ENCODE measurements at places on chromosomes 1 and 21. TPM values are rescaled to one million over a fixed set of nuclear protein-coding genes. Genes with fewer than 3 reads are reported as not detected.

DNA sequence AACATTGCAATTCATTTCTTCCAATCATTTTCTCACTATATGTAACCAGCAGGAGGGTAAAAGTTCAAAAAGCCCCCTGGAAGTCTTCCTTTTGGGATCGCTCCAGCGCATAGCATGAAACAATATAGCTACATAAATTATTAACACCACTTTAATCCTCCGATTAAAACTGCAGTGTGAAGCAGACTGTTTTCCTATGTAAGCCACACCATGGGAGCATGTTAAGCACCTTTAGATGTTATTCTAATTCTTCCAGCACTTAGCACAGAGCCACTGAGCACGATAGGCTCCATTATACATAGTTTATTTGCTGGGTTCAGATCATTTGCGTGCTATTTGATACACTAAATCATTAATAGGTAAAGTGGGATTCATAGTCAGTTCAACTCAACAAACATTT, 18.4 kb upstream of the GADD45A start:
- DNase-seq, result no peak
- H3K27ac ChIP-seq, result no peak overlapping the region
- peaks cover 6% of the 10 kb centered on the region for H3K27me3 ChIP-seq

DNA sequence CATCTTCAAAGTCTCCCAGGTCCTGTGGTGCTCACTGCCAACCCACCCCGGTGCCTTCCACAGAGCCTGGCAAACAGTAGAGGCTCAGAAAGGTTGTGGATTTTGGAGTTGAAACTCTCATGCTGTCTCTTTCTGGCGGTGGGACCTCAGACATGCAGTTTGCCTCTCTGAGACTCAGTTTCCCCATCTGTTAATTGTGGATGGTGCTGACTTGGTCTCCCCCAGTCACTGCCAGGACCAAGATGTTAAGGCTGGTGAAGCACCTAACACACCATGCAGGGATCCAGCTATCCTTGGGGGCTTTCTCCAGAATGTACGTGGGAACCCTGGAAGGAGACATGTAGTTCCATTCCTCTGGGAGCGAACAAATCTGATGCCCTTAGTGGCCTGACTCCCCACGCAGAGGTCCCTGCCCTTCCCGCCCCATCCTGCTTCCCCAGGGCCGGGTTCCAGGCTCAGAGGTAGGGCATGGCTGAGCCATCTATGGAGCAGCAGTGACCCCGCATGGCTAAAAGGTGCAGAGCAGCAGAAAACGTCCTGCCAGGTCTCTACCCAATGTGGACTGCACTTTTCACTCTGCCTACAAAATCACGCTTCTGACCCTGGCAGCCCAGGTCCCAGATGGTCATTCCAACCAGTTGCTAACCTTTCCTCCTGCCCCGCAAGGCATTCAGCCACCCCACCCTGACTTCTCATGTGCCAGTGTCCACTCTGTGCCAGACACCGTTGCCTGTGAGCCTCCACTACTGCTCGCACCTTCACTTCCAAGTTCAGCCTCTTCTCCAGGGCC, 9.2 kb upstream of the TTC22 start:
- DNase-seq, result peak; percentile 84
- H3K27me3 ChIP-seq, result no peaks in the 10 kb centered on the region
- H3K4me3 ChIP-seq, result no peak overlapping the region
- no peaks in the 10 kb centered on the region for H3K36me3 ChIP-seq

DNA sequence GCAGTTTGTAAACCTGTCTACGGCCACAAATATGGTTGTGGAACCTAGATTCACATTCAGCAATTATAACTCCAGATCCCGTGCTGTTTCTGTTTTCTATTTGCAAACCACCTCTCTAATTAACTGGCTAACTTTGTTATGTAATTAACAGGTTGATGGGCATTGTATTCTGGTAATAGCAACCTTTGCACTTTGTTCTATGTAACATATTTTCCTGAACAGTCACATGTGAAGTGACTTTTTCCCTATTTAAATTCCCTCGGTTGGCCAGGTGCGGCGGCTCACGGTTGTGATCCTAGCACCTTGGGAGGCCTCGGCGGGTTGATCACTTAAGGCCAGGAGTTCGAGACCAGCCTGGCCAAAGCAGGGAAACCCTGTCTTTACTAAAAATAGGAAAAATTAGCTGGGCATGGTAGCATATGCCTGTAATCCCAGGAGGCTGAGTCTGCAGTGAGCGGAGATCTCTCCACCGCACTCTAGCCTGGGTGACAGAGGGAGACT, 1.4 kb downstream of the ACADM start:
- no peak for DNase-seq
- no peaks in the 10 kb centered on the region for H3K27me3 ChIP-seq
- peaks cover 34% of the 10 kb centered on the region for H3K4me1 ChIP-seq
- peak overlapping the region; percentile 98 for H3K4me3 ChIP-seq

GRCh38 chr1:21251773-21252471, 38.3 kb downstream of the ECE1 start:
- DNase-seq, result peak; percentile 61
- peak overlapping the region; percentile 80 for H3K27ac ChIP-seq
- peaks cover 18% of the 10 kb centered on the region for H3K4me1 ChIP-seq
- H3K4me3 ChIP-seq, result no peak overlapping the region
- peaks cover 47% of the 10 kb centered on the region for H3K36me3 ChIP-seq

DNA sequence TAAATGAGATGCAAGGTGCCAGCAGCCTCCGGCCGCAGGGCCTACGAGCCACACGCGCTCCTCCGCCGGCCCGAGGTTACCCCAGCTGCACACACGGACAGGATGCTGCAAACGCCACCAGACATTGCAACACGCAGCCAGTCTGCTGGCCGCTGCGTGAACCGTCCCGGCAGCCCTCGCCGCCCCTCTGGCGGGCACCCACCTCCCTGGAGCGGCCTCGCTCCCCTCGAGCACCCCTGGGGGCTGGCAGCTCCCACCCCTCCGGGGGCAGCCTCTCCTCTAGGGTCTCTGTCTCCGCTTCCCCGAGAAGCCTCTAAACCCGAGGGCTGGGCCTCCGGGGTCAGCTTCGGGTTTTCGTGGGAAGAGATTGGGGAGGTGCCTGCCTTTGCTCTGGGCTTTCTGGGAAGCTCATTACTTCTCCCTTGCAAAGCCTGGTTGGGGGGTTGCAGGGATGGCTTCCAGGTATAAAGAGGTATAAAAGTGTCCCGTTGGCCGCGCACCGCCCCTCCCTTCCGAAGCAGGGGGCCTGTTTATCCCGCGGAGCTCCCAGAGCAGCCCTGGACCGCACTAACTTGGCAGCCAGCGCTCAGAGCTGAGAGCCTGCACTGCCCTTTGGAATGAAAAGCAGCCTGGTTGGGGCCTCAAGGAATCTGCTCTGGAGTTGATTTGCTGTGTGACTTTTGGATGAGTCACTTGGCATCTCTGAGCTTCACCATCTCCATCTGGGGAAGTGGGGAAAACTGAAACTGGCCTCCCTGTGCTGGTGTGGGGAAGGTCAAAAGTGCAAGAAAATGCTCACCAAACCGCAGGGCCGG, 21.8 kb downstream of the DHRS3 start:
- no peaks in the 10 kb centered on the region for H3K27me3 ChIP-seq
- H3K4me3 ChIP-seq, result peak overlapping the region; percentile 52
- H3K4me1 ChIP-seq, result peaks cover 31% of the 10 kb centered on the region
- DNase-seq, result peak; percentile 40
- peaks cover 8% of the 10 kb centered on the region for H3K36me3 ChIP-seq

GRCh38 chr21:35873441-35873840, 186.9 kb downstream of the SETD4 start:
- H3K27me3 ChIP-seq, result peaks cover 20% of the 10 kb centered on the region
- H3K4me1 ChIP-seq, result no peaks in the 10 kb centered on the region
- H3K27ac ChIP-seq, result no peak overlapping the region
- no peaks in the 10 kb centered on the region for H3K36me3 ChIP-seq
- no peak overlapping the region for H3K4me3 ChIP-seq

GRCh38 chr1:207402744-207403143, 51.4 kb upstream of the CR2 start:
- no peak overlapping the region for H3K27ac ChIP-seq
- no peaks in the 10 kb centered on the region for H3K27me3 ChIP-seq
- no peaks in the 10 kb centered on the region for H3K36me3 ChIP-seq

- no peak overlapping the region for H3K4me3 ChIP-seq
- H3K27me3 ChIP-seq, result no peaks in the 10 kb centered on the region
These were observed 55.9 kb downstream of the SEC16B start for GRCh38 chr1:177913762-177914540.

- H3K27ac ChIP-seq, result no peak overlapping the region
- H3K36me3 ChIP-seq, result no peaks in the 10 kb centered on the region
- no peak overlapping the region for H3K4me3 ChIP-seq
- H3K4me1 ChIP-seq, result no peaks in the 10 kb centered on the region
- no peak for DNase-seq
- H3K27me3 ChIP-seq, result peaks cover 18% of the 10 kb centered on the region
These were observed 154.3 kb downstream of the IGSF21 start for GRCh38 chr1:18261891-18262290.

Gene MIXL1
- not detected for total RNA-seq

Gene SPATA46
- not detected for total RNA-seq

Data from activated CD4-positive, alpha-beta T cell treated with anti-CD3 and anti-CD28 coated beads for 36 hours (primary cell).